Calu3 (cell line): ENCODE measurements at places on chromosomes 6 and 20. TPM values are rescaled to one million over a fixed set of nuclear protein-coding genes. Genes with fewer than 3 reads are reported as not detected.

Gene TFAP2D
- not detected in 2 replicates for total RNA-seq

- H3K4me1 ChIP-seq: no peaks in the 10 kb centered on the region
- DNase-seq: no peak
- H3K36me3 ChIP-seq: no peaks in the 10 kb centered on the region
- H3K4me3 ChIP-seq: no peak overlapping the region
- no peak overlapping the region for H3K27ac ChIP-seq
- H3K27me3 ChIP-seq: no peaks in the 10 kb centered on the region
These were observed 29.3 kb upstream of the RALY start for GRCh38 chr20:33964441-33964840.

DNA sequence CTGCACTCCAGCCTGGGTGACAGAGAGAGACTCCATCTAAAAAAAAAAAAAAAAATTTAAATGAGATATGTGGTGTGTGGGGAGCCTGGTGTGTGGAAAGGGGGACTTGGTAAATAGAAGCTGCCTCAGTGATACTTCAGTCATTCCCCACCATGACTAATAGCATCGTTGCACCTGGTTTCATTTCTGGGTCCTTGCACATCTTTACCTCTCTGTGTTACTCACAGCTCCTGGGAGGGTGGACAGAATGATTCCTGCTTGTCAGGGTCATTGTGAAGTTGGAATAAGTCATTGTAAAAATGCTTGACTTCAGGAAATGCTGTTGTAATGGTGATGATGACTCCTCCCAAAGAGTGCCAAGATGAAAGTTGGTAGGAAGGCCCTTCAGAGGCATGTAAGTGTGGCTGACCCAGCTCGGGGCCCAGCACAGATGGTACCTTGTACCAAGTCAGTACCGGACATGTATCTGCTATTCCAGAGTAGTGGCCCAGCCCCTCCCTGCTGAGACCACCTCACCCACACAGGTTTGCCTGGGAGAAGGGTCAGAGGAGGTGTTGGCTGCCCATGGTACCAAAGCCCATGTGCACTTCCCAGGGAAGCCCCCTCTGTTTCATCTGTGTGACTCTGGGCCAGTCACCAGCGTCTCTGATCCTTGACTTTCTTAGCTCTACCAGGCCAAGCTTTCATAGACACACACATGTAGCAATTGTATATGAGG lies 48.4 kb downstream of the PLAGL2 start:
- H3K27ac ChIP-seq: no peak overlapping the region
- peaks cover 17% of the 10 kb centered on the region for H3K4me1 ChIP-seq
- H3K27me3 ChIP-seq: no peaks in the 10 kb centered on the region
- no peak for DNase-seq
- peaks cover 63% of the 10 kb centered on the region for H3K36me3 ChIP-seq
- no peak overlapping the region for H3K4me3 ChIP-seq

GRCh38 chr6:156976216-156977127 lies 199.3 kb downstream of the ARID1B start:
- H3K4me3 ChIP-seq: no peak overlapping the region
- H3K4me1 ChIP-seq: peaks cover 18% of the 10 kb centered on the region
- H3K36me3 ChIP-seq: no peaks in the 10 kb centered on the region

- DNase-seq: no peak
- no peaks in the 10 kb centered on the region for H3K36me3 ChIP-seq
- no peak overlapping the region for H3K4me3 ChIP-seq
- H3K27ac ChIP-seq: no peak overlapping the region
- H3K4me1 ChIP-seq: no peaks in the 10 kb centered on the region
These were observed 59.5 kb upstream of the RNF144B start for GRCh38 chr6:18327626-18328025.

GRCh38 chr6:115838216-115838615 lies 222.5 kb downstream of the FRK start:
- H3K27ac ChIP-seq: no peak overlapping the region
- H3K36me3 ChIP-seq: no peaks in the 10 kb centered on the region
- no peak for DNase-seq
- no peaks in the 10 kb centered on the region for H3K4me1 ChIP-seq
- H3K4me3 ChIP-seq: no peak overlapping the region
- H3K27me3 ChIP-seq: no peaks in the 10 kb centered on the region

GRCh38 chr6:150098155-150098554 lies 29.2 kb upstream of the ULBP3 start:
- H3K4me1 ChIP-seq: no peaks in the 10 kb centered on the region
- H3K27ac ChIP-seq: no peak overlapping the region
- H3K27me3 ChIP-seq: peaks cover 31% of the 10 kb centered on the region
- no peak for DNase-seq

DNA sequence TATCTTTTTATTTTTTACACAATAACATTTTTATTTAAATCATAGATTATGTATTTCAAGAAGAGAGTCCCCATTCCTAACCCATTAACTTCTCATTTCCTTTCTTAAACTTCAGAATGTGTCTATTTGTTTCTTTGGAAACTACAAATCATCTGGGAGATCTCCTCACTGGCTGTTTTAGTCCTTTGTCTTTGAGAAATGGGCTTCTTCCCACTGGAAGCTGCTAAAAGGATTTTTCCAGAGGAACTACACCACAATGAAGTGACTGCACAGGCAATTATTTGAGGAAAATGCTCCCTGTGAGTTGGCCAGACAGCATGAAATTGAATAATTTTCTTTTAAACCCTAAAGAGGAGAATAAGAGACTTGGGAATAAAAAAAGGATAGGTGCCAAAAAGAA lies 119.1 kb downstream of the TENT5A start:
- no peak overlapping the region for H3K4me3 ChIP-seq
- no peaks in the 10 kb centered on the region for H3K36me3 ChIP-seq
- no peak overlapping the region for H3K27ac ChIP-seq

- no peaks in the 10 kb centered on the region for H3K36me3 ChIP-seq
- no peak for DNase-seq
- H3K4me3 ChIP-seq: no peak overlapping the region
- no peaks in the 10 kb centered on the region for H3K4me1 ChIP-seq
- peaks cover 29% of the 10 kb centered on the region for H3K27me3 ChIP-seq
- no peak overlapping the region for H3K27ac ChIP-seq
These were observed 68.5 kb upstream of the DUSP22 start for GRCh38 chr6:223763-224162.

GRCh38 chr6:5334341-5334740 lies 73.0 kb downstream of the FARS2 start:
- H3K36me3 ChIP-seq: no peaks in the 10 kb centered on the region
- no peaks in the 10 kb centered on the region for H3K27me3 ChIP-seq
- no peak overlapping the region for H3K27ac ChIP-seq
- DNase-seq: no peak
- H3K4me3 ChIP-seq: no peak overlapping the region

DNA sequence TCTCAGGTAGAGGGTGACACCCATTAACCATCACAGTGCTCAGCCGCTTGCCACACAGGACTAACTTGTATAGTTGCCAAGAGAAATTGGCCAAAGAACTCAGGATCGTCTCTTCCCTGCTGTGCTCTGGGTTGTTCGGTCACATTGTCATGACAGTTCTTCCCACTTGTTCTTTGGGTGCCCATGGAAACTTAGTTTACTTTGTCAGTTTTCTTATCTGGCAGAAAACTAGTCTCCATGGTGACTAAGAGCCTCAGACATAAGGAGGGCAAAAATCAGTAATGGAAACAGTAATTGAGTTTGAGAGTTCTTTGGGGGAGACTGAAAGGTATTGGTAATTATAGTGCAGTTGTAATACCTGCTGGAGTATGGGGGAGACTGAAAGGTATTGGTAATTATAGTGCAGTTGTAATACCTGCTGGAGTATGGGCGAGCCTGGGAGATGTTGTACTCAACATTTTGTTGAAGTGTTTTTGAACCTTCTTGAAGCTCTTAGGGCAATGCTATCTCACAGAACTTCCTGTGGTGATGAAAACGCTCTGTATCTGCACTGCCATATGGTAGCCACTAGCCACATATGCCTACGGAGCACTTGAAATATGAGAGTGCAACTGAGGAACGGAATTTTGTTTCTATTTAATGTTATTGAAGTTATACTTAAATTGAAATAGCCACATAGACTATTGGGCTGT lies 95.2 kb upstream of the HDGFL1 start:
- no peaks in the 10 kb centered on the region for H3K27me3 ChIP-seq
- DNase-seq: no peak
- H3K4me1 ChIP-seq: peaks cover 20% of the 10 kb centered on the region
- no peaks in the 10 kb centered on the region for H3K36me3 ChIP-seq

DNA sequence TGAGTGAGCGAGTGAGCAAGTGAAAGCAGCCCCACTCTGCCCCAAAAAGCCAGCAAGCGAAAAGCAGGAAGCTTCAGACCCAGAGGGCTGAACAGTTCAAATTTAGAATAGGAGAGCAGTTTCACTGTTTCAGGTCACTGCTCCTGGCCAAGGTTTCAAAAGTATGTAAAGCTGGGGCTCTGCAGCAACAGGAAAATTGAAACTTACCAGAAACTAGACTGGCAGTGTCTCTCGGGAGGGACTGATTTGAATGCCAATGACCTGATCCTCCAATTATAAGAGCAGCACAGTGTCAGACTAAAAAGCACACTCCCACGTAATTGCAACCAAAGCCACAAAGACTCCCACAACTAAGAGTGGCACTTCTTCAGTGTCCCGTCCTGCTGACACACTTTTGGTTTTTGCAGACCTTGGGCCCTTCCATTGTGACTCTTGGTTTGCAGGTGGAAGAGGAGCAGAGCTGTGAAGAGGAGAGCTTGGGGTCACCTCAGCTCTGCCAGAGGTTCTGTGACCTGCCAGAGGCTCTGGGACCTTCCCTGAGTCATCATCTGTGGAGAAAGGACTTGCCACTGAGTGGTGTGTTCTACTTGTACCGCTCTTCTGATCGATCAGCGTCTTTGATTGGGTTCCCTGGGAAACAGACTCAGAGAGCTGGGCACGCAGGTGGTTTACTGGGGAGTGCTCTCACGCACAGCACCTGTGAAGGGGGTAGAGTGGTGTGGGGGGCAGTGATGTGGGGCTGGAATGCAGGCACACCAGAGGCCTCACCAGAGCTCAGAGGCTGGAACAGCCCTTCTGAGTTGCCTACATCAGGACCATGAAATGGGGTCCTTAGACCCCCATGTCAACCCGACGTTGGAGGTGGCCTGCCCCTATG lies 52.7 kb upstream of the PTGIS start:
- no peak for DNase-seq
- H3K36me3 ChIP-seq: no peaks in the 10 kb centered on the region
- H3K4me3 ChIP-seq: no peak overlapping the region

- H3K27me3 ChIP-seq: no peaks in the 10 kb centered on the region
- H3K4me1 ChIP-seq: peaks cover 19% of the 10 kb centered on the region
- no peak for DNase-seq
- H3K36me3 ChIP-seq: peaks cover 3% of the 10 kb centered on the region
- no peak overlapping the region for H3K4me3 ChIP-seq
These were observed 58.7 kb downstream of the SLC22A23 start for GRCh38 chr6:3398165-3398562.

DNA sequence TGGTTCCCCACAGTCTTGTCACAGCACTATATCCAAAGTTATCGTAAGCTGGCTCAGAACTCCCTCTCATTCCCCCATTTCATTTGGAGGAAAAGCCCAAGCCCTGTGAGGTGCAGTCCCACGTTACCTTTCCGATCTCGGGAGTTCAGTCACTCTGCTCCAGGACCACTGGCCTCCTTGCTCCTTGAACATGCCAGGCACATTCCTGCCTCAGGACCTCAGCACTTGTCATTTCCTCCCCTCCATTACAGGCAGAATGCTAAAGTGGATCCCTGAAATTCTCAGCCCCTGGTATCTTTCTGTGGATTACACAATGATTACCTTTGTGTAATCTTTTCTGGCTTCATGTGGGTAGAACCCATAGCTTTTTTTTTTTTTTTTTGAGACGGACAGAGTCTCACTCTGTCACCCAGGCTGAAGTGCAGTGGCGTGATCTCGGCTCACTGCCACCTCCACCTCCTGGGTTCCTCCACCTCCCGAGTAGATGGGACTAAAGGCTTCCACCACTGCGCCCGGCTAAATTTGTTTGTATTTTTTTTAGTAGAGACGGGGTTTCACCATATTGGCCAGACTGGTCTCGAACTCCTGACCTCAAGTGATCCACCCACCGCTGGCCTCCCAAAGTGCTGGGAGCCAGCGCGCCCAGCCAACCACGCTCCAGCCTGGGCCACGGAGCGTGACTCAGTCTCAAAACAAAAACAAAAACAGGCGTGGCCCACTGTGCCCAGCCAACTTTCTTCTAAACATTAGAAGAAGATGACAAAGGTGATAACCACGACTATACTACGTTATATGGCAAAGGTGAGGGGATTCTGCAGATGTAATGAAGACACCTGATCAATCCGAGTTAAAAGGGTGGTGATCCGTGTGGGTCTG lies 4.0 kb upstream of the OXT start:
- peaks cover 25% of the 10 kb centered on the region for H3K27me3 ChIP-seq
- DNase-seq: no peak
- no peak overlapping the region for H3K4me3 ChIP-seq
- H3K27ac ChIP-seq: no peak overlapping the region
- H3K4me1 ChIP-seq: no peaks in the 10 kb centered on the region
